H1 (cell line): ENCODE measurements at places on chromosomes 13 and 19.

DNA sequence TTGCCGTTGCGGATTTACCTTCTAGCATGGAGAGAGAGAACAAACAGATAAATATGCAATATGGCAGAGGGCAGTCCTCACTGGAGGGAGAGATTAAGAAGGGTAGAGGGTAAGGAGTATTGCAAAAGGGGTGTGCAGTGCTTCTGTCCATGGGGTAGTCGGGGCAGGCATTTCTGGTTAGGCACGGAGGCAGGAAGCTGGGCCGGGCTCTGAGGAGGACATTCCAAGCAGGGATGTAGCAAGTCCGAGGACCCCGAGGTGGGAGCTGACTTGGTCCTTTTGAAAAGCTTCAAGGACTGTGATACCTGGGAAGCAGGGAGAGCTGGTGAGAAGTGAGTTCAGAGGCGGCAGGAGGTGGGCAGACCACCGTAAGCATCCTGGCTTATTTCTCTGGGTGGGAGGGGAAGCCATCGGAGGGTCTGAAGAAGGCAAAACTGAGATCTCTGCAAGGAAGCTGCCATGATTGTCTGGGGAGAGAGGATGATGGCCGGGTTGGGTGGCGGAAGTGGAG lies 214.9 kb downstream of the FGF9 start:
- DNase-seq = no peak

DNA sequence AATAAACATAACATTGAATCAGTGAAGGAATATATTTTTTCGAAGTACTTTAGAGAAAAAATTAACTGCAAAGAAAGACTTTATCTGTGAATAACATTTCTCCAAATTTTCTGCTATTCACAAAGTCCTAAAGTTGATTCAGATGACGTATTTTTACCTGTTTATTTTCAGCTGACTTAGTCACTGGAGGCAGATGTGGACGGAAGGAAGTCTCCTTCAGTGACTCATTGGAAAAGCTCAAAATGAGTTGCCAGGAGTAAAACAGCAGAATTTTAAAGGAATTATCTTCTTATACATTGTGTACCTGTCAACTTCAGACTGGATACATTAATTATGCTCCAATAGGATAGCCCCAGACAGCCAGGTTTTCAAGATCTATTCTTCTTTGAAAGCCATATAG lies 679.3 kb upstream of the GPC6 start:
- no peak for DNase-seq

DNA sequence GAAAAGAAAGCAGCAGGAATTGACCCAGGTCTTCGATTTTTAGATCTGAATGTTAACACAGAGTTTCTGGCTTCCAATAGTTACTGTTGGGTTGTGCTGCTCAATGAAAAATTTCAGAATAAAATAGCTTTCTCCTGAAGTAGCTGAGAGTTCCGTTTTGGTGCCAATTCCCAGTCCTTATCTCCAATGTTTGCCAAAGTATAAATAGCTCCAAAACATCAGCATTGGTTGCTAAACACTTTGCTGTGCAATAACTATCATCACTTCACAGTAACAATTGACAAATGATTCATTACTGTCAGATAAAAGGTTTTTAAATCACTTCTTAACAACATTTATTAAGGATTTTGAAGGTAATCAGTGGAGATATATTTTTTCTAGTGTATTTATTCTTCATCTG lies 446.0 kb downstream of the PCDH20 start:
- no peak for DNase-seq

- DNase-seq = peak; percentile 28
Observed at GRCh38 chr13:23421596-23421995, 11.9 kb downstream of the SACS start.

- no peak for DNase-seq
Observed at GRCh38 chr13:110262508-110263291, 44.3 kb downstream of the COL4A1 start.

DNA sequence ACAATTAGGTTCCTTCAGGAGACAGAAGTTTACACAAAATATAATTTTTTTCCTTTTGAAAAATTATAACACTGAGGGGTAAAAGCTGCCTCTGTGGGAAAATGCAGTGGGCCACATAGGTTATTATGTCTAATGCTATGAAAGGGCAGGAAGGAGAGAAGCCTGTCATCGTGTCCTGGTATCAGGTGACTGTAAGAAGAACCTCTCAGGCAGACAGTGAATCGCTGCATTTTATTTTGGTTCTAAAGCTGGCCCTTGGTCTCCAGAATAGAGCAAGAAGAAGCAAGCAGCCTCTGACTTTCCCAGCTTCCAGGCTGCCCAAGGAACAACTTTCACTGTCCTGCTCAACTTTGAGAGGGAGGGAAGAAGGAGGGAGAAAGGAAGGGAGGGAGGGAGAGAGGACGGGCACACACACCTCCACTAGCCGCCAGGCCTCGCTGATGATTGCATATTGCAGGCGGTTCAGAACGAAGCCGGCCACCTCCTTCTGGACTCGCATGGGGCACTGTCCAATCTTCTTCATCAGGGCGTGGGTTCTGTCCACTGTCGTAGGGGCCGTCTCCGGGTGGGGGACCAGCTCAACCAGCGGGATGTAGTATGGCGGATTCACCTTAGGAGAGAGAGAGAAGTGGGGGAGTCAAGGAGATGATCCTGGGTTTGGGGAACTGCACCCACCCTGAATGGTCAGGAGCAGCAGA lies 93.8 kb downstream of the CRYL1 start:
- no peak for DNase-seq

DNA sequence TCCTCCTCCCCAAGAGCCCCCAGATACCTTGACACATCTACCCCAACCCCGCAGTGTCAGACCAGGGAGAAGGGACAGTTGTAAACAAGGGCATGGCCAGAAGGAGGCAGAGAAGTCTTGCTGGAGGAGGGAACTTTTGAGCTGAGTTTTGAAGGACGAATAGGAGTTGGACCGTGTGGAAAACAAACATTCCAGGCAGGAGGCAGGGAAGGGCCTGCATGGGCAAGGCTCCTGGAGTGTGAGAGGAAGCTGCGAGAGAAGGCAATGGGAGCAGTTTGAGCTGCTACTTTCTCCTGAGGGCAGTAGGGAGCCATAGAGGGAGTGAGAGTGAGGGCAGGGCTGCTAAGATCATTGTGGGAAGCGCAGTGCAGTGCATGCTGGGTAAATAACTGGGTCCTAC lies 23.3 kb downstream of the IL12RB1 start:
- DNase-seq = no peak

DNA sequence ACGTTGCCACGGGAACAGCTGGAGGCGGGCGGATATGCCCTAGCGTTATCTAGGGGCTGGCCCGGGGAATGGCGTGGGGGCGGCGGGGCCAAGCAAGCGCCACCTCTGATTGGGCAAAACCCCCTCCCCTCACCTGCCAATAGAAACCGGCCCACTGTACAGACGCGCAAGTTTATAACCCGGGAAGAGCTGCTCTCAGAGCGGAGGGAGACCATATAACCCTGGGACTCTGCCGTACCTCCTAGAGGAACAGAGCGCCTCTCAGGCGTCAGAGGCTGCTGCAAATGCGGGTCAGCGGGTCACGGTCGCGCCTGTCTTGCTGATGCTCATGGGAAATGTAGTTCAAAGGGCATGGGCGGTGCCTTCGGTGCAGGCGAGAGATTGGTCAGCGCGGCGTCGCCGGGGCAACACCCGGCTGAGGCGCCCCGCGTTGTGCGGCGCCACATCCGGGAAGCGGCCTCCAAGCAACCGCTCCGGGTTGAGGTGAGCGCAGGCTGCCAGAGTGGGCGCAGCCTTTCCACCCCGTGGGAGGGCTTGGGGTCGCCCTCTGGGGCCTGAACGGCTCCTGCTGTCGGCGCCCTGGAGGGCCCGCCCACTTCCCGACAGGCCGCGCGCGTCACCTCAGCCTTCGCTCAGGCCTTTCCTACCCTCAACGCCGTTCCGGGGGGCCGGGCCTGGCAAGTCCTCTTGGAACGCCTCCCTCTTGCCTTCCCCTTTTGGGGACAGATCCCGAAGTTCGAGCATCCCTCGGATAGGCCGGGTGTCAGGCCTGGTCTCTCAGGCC lies at the start of gene ZNF446:
TSS of gene ZNF446 (plus strand) at position 639 of the 784 bp plus-strand sequence. CDS start 867 bp downstream, outside the sequence.
- peak; percentile 93 for DNase-seq

- no peak for DNase-seq
Observed at GRCh38 chr19:18660939-18661670, 22.4 kb upstream of the CRTC1 start.

DNA sequence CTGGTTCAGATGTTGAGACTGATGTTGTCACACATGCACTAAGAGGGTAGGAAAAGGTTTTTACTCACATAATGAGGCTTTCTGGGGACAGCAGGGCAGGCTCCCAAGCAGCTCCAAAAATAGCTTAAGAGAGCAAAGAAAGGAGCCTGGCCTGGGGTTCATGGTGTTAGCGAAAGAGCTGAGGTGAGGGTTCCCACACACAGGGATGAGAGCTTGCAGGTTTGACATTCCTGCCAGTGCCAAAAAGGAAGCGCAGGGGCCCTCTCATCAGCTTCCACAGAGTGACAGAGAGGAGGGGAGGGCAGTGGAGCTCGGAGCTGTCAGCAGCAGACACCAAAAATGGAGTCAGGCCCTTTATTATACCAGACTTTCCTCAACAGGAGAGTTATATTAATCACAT lies 65.5 kb upstream of the FAM216B start:
- DNase-seq = no peak

DNA sequence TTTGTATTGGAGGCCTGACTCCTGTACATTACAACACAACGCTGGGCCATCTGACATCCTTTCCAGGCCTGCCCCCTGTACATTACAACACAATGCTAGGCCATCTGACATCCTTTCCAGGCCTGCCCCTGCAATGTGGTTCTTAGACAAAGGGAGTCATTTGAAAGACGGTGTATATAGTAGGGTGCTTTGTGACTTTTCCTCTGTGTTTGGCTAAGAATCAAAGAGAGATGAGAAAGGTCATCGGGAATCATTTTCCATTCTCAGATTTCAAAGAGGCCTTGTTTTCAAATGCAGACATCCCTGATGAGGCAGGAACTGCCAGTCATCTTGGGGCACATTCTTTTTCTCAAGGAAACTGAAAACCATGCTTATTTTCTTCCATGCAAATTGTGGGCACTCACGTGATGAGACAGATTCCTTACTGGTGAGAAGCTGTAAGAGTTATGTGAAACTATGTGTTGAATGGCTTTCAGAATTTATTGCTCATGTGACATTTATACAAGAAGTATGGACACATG lies 551.6 kb downstream of the MYO16 start:
- no peak for DNase-seq

GRCh38 chr13:87123987-87124784 lies 547.0 kb upstream of the SLITRK5 start:
- DNase-seq = no peak

DNA sequence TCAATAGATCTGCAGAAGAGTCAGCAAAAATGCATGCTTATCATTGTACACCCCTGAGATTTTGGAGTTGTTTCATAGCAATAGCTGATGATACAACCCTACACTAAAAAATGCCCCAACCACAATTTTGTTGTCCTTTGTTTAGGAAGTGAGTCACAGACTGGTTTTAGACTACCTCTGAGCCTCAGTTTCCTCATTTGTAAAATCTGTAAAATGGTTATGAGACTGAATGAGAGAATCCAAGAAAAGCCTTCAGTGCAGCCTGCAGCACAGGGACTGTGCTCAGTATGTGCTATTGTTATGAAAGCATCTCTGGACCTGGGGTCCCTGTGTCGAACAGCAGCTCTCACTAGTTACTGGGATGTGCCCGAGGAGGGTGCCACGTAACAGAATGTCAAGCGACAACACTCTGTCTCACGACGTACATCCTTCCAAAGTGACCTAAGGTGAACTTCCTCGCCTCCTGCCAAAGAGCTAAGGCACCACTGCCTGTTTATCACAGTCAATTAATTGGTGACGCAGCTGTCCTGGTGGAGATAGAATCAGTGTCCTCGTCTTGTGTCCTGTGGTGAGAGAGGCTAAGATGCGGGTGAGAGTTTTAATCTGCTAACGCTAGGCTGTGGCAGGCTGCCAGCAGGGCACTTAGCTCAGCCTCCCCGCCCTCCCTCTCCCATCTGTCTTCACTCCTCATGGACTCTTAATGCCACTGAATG lies 18.1 kb downstream of the DHRS12 start:
- DNase-seq = no peak

DNA sequence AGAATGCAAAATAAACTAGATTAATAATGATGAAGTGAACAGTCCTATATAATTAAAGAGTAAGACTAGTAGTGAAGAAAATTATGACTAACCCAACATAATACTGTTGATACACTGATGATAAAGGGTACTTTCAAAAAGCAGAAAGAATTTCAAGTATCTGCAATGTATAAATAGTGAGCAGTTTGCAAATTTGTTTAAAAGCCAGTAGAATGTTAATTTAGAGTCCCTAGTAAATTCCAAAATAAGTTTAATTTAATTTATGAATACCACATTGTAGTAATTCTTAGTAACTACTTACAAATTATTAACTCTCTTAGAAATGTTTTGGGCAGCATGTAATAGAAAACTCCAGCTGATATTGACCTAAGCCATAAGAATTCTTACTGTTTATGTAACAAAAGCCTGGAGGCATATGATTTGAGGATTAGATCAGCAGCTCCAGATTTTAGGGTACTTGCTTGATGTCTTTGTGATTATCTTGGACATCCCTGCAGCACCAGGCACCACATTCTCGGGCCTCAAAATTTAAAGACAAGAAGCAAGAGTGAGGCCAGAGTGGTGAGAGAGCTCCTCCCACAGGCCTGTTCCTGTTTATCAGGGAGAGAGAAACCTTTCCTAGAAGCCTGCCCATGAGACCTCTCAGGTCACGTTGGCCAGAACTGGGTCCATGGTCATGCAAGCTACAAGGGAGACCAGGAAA lies 67.6 kb upstream of the TDRD3 start:
- DNase-seq = peak; percentile 71

DNA sequence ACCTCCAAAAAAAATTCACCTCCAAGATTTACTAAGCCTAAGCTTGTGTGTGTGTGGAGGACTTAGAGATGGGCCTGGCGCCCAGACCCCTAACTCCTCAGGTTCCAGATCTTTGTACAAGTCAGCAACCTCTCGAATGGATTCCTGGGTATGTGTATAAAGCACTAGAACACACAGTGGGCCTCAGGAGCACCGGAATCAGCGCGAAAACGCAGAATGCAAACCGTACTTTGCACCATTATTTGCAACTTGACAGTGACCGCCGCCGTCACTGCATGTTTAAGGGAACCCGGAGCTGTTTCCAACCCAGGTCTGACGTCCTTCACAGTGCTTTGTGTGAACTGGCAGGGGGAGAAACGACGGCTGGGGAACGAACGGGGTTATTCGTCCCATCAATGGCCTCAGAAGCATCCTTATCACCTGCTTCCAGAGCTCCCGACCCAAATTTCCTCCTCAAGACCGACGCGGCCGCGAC lies 688 bp downstream of the ZNF606 start:
- DNase-seq = no peak

DNA sequence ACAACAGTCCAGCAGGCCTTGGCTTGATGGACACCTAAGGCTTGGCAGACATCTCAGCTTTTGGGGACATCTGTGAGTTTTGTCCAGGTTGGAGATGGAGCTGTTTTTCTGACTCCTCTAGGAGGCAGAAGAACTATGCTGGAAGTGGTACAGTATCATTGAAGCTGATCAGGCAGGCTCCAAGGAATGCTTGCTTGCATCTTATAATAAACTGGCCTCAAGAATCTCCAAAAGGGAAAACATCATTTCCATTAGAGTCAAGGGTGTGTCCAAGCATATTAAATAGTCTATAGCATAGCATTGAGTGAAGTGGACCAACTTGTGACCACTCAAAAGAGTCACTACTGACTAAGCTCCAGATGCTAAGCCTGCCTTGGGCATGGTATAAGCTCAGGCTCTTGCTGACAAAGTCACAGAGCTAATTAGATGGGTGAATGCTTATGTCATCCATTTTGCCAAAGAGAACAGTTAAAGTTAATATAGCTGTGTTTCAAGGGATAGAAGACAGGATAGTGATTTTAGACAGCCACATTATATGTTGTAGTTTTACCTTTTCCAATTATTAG lies 216.0 kb downstream of the DNAJC15 start:
- no peak for DNase-seq
